Chondrocyte (in vitro differentiated cells): ENCODE measurements at places on chromosomes 11 and 22. TPM values are rescaled to one million over a fixed set of nuclear protein-coding genes. Genes with fewer than 3 reads are reported as not detected.

NELL1 gene
- total RNA-seq = not detected in 3 replicates

DNA sequence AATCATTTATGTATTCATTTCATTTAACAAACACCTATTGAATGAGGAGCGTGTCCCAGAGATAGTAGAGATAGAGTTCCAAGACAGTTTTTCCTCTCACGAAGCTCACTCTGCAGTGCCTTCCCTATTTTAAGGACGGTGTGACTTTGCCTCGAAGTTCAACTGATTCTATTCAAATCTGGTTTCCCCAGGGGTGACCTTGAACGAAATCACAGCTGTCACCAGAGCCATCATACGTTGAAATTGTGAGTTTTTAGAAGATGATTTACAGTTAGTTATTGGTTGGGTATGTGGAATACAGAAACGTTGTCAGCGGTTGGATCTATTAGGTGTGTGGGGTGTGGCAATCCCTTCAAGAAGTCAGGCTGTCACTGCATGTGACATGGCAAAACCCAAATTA, 33.9 kb upstream of the SESN3 start:
- DNase-seq = no peak

GRCh38 chr11:10503221-10503620, 37.8 kb downstream of the RNF141 start:
- DNase-seq = no peak

DNA sequence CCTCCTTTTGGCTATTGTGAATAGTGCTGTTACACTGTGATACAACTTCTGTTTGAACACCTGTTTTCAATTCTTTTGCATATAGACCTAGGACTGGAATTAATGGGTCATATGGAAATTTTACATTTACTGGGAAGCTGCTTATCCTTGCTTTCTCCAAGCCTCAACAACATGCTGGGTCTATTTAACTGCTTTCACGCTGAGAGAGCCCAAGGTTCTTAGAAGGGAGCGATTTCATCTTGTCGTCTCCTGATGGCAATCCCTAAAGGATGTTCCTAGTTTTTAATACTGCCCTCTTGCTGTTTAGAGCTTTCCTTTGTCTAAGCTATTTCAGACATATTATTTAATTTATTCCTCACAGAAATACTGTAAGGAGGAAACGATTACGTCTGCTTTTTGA, 15.5 kb downstream of the IRAG1 start:
- DNase-seq = no peak

DNA sequence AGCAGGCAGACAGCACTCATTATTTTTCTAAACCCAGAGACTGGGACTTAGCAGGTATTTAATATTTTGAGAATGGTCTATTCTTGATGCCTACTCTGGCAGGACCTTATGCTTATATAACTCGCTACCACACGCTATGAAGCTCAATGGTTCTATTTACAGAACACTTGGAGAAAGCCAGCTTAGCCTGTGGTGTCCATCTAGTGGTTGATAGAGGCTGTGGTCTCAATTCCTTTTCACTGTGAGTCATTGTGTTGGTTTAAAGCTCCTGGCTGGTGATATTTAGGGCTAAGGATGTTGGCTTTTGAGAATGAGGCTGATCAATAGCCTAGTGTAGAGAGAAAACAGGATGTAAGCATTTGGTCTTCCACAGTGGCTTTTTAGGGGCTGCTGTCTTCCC, 206.4 kb downstream of the DBX1 start:
- DNase-seq = no peak

SBF1 gene
- total RNA-seq = 103 to 110 TPM (median 104 TPM) in 3 replicates

DNA sequence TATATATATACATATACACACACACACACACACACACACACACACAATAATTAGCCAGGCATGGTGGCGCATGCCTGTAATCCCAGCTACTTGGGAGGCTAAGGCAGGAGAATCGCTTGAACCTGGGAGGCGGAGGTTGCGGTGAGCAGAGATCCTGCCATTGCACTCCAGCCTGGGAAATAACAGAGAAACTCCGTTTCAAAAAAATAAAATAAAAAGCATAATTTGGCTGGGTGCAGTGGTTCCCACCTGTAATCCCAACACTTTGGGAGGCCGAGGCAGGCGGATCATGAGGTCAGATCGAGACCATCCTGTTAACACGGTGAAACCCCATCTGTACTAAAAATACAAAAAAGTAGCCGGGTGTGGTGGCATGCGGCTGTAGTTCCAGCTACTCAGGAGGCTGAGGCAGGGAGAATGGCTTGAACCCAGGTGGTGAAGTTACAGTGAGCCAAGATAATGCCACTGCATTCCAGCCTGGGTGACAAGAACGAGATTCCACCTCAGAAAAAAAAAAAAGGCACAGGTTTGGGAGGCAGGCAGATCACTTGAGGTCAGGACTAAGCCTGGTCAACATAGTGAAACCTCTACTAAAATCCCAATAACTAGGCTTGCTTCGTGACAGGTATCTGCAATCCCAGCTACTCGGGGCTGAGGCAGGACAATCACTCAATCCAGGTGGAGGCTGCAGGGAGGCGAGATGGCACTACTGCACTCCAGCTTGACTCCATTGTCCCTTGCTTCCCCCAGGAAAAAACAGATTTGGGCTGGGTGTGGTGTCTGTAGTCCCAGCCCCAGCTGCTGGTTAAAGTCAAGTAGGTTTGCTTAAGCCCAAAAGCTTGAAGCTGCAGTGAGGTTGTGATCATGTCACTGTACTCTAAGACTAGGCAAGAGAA, 11.8 kb upstream of the WDR74 start:
- no peak for DNase-seq

DNA sequence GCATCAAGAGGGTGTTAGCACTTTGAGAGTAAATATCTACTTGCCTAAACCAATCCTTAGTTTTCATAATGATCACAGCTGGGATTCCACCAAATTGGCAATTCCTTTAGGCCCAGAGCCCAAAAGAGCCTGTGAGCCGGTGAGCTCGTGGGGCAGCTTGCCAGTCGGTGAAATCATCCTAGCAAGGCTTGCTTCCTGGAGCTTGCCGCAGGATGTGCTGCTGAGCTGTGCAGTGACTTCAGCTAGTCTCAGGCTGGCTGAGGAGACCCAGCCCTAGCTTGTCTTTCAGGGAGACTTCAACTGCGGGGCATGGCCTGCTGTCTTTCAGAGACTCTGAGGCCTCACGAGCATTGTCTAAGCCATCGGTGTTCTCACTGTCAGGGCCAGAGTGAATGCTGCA, 73.6 kb upstream of the SUSD2 start:
- DNase-seq = no peak

DNA sequence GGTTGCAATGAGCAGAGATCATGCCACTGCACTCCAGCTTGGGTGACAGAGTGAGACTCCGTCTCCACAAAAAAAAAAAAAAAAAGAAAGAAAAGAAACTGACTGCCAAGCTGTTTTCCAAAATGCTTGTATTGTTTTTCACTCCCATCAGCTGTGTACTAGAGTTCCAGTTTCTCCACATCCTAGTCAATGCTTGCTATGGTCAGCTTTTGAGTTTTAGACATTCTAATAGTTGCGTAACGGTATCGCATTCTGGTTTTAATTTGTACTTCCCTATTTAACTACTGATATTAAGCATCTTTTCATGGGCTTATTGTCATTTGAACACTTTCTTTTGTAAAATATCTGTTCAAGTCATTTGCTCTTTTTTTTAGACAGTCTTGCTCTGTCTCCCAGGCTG, 55.7 kb downstream of the TSPAN18 start:
- DNase-seq = no peak

- DNase-seq = no peak
Measured at GRCh38 chr11:33892906-33893594, 1.2 kb upstream of the LMO2 start.

ALDH3B2 gene
- not detected in 3 replicates for total RNA-seq

C11orf24 gene
- 104 to 110 TPM (median 107 TPM) in 3 replicates for total RNA-seq

DNA sequence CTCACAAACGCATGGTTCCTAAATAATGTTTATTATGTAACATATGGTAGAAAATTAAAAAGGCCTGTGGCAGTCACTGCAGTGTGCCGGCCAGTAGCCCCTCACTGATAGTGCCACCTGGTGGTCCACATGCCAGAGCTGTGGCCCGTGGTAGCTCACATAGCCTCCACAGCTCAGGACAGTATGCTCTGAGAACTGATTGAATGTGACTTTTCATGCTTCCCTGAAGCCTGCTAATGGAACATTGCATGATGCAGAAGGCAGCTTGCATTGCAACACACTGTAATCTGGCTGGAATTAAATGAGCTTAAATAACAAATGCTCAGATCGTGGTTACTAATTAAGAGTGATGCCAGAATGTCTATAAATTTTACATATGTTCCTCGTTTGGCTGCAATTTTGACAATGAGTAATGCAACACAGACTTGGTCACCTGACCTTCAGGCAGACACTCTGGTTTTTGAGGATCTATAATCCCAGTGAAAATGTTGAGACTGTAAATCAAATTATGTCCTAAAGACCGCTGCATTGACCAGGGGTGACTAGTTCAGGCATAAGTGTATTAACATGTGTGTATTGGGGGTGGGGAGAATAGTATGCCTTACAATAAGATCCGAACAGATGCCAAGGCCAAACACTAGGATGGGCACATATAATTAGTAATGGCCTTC, 566.4 kb downstream of the METTL15 start:
- no peak for DNase-seq

MRGPRX3 gene
- total RNA-seq = not detected in 3 replicates

RAD9A gene
- total RNA-seq = 11.1 to 14.6 TPM (median 11.6 TPM) in 3 replicates

- peak; percentile 77 for DNase-seq
Measured at GRCh38 chr11:124896071-124896750, 1.5 kb downstream of the ROBO4 start.
